Stimulated activated naive B cell treated with anti-CD40 and anti-IgM and Interleukin-4, amounts not matched to agents 10 μg/mL and 1 μg/mL and 100 μg/mL, for 72 hours (primary cell): ENCODE measurements at places on chromosomes 7 and 10.

- DNase-seq, result peak; percentile 32
These were observed 107.0 kb upstream of the INSIG1 start for GRCh38 chr7:155190688-155191087.

GRCh38 chr7:134514663-134515062, 12.7 kb upstream of the AKR1B10 start:
- DNase-seq, result peak; percentile 9

GRCh38 chr10:90787393-90788198, 70.2 kb downstream of the HTR7 start:
- no peak for DNase-seq

- DNase-seq, result no peak
These were observed 53.1 kb downstream of the TEX36 start for GRCh38 chr10:125629758-125630376.

- DNase-seq, result no peak
These were observed 221.0 kb downstream of the DYNC1I1 start for GRCh38 chr7:95993380-95993779.

DNA sequence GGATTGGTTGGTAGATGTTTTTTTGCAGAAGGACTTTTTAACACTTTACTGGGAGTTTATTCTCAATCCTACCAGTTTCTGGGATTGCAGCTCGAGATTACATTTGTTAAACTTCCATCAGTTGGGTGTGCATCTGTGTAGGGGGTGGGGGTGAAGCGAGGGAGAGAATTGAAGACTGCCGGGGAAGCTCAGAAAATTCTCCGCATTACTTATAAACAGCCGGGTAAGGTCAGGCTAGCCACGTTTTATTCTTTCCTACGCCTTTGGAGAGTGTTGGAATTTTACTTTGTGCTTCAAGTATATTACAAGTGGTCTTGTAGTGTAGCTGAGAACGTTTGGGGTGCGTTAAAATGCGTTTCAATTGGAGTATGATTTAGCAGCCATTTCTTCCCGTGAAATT, 1.1 kb downstream of the PALS2 start:
- no peak for DNase-seq

DNA sequence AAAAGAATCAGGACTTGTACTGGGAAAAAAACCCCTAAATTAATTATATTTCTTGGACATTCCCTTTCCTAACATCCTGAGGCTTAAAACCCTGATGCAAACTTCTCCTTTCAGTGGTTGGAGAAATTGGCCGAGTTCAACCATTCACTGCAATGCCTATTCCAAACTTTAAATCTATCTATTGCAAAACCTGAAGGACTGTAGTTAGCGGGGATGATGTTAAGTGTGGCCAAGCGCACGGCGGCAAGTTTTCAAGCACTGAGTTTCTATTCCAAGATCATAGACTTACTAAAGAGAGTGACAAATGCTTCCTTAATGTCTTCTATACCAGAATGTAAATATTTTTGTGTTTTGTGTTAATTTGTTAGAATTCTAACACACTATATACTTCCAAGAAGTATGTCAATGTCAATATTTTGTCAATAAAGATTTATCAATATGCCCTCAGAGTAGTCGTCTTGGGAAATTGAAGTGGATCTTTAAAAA, 6.6 kb downstream of the EMX2 start:
- DNase-seq, result no peak

GRCh38 chr7:151110236-151110940, 24.1 kb downstream of the AGAP3 start:
- DNase-seq, result no peak

DNA sequence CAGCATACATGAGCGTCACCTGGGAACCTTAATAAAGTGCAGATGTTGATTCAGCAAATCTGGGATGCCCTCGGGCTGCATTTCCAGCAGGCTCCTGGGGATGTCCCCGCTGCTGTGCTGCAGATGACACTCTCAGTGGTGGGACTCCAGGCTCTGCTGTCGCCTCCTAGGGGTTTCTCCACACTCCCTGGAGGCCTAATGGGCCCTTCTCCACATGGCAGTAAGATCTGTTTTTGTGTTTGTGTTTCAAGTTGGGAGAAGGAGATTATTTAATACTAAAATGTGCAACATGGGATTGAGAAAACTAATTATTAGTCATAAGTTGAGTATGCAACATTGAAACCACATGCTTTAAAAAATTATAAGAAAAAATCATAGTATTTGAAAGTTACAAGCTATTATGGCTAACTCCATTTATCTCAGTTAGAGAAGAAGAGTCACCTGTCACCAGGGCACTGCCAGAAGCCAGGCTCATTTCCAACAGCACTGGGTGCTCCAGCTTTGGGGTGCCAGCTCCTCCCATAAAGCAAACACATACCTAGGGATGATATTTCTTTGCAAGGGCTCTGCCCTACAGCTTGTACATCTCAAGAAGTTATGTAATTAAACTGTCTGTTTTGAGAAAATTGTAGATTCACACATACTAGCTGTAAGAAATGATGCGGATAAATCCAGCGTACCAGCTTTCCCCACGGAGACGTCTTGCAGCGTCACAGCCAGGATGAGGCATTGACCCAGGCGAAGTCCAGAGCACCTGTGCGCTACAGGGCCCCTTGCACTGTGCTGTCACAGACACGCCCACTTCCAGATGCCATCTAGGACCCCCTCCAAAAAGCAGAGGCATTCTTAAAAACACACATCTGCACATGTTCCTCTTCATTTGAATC, 106.4 kb downstream of the EGFR start:
- no peak for DNase-seq

DNA sequence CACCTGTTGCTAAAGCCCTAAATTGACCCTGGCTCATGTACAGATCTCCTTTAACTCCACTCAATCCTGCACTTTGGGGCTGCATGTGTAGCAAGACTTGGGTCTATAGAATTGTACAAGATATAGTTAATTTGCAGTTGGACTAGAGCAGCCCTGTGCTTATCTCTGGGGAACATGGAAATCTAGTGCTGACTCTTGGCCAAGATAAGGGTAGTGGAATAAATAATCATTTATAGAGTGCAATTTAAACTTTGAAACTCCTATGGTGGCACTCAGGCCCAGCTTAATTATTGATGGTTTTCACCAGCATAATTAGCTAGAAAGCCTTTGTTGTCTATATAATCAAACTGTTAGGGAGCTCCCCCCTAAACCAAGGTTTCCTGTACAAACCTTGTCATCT, 39.2 kb upstream of the MBL2 start:
- DNase-seq, result no peak

DNA sequence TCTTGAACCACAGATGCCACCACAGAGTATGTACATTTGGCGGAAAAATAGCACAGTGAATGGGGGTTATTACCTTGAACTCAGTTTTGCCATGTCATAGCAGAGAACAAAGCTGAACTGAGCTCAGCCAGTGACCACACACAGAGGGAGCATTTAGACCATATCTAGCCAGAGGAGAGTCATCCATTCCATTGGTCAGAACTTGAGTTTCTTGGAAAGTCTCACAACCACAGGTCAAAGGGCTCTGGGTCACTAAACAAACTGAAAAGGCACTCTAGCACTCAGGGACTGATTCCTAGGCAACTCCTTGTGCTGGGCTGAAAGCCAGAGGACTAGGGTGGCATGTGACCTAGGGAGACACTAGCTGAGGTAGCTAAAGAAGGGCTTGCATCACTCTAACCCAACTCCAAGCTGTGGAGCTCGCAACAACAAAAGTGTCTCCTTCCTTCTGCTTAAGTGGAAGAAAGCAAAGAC, 239.7 kb upstream of the SEMA3D start:
- no peak for DNase-seq

GRCh38 chr7:101690061-101690460, 61.0 kb upstream of the MYL10 start:
- no peak for DNase-seq

DNA sequence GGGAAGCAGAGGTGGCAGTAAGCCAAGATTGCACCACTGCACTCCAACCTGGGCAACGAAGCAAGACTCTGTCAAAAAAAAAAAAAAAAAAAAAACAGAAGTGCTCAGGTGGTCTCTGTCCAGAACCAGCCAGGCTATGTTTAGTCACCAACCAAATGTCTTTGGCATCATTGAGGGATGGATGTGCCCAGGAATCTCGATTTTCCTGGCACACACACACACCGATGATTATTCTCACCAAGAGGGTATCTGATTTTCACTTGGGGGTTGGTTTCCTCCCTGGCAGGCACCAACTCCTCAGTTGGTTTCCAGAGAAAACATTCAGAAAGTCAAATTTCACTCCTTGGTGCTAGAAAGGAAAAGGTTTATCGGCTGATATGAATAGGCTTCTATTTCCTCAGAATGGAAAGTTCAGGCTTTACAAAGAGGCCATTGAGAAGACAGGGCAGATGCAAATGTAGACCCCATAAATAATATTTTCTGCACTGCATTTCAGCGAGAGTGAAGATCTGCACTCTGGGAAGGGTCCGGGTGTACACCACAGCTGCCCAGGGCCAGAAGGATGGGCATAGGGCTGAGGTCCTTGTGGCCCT, 154.8 kb downstream of the TNS3 start:
- no peak for DNase-seq

DNA sequence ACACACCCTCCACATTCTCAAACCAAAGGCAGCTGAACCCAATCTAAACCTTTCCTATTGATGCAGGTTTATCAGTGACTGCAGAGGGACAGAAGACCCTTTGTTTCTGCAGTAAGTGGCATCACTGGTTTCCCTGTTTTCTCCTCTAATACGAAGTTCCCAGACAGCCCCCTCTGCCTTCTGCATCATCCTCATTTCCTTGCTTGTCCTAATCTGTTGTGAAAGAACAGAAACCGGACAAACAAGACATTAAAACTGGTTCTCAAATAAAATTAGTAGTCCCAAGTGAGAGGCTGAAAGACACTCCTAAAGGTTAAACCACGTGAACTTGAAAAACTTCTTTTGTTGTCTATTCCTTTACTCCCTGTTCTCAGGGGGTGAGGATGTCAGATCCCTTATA, 10.1 kb upstream of the ADRB1 start:
- DNase-seq, result no peak

DNA sequence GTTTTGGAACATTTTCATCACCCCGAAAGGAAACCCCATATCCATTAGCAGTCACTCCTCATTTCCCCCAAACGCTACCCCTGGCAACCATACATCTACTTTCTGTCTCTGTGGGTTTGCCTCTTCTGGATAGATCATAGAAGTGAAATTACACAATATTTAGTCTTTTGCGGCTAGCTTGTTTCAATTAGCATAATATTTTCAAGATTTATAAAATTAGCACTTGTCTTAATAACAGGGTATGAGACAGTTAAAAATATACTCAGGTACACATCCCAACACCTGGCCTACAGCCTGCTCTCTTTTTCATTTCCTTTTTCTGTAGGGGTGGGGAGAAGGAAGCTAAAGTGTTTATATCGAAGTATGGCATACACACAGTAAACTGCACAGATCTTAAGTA, 81.4 kb upstream of the LRGUK start:
- DNase-seq, result no peak

- DNase-seq, result no peak
These were observed 78.1 kb upstream of the PRR15 start for GRCh38 chr7:29485339-29486190.

DNA sequence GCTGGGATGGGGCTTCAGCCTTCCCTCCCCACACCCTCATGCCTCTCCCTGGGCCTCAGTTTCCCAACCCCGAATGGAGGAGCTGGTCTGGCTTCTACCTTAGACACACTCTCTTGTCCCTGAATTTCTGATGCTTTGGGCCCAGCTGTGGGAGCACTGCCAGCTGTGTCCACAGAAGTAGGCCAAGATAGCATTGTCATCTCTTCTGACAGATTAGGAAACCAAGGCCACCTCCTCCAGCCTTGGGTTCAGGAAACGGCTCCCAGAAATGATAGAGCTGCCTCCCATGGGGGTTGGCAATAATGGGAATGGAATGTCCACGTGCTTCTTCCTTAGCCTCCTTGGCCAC, 1.3 kb downstream of the PPIF start:
- no peak for DNase-seq

- DNase-seq, result no peak
These were observed 247.3 kb upstream of the PTN start for GRCh38 chr7:137590756-137591305.

- DNase-seq, result no peak
These were observed 22.6 kb downstream of the CDK1 start for GRCh38 chr10:60800918-60801317.

GRCh38 chr7:92633211-92633906, 43.2 kb upstream of the FAM133B start:
- DNase-seq, result no peak

GRCh38 chr10:131937836-131938235, 37.0 kb downstream of the PPP2R2D start:
- no peak for DNase-seq

DNA sequence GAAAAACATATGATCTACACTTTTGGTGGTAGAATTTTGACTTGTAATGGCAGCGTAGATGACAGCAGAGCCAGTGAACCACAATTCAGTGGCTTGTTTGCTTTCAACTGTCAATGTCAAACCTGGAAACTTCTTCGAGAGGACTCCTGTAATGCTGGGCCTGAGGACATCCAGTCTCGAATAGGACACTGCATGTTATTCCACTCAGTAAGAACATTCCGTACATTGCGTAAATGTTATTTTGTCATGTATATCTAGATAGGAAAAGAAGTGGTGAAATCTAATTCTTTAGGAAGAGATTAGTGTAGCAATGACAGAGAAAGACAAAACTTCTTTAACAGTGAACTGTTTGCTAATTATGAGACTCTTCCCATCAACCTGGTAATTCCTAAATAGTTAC, 112.9 kb downstream of the PODXL start:
- no peak for DNase-seq

DNA sequence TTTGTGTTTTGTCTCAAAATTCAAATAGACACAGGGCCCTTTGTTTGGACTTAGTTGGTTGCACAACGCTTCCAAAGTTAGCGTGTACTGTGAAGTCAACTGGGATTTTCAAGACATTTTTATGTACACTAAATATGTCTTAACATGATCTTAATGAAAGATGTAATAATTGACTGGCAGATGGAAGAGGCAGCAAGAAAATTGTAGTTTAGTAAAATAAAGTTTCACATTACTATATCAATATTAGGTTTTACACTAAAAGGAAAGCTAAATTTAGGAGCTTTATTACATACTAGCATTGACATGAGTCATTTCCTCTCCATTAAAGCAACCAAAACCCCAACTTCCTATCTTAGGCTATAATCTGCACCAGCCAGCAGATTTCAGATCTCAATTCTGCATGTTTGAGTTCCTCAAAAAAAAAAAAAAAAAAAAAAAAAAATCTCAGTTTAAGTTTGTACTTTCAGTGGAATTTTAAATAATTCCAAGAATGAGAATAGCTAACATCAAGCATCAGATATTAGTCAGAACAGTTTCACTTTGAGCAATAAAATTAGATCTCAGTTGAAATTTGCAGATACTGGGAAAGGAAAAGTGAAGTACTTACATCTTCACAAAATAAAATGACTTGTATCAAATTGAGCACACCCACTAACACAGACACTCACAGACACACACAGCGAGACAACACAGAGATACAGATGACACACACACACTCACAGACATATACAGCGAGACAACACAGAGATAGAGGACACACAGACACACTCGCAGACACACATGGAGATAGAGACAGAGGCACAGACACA, 346.6 kb upstream of the KLF6 start:
- peak; percentile 45 for DNase-seq

DNA sequence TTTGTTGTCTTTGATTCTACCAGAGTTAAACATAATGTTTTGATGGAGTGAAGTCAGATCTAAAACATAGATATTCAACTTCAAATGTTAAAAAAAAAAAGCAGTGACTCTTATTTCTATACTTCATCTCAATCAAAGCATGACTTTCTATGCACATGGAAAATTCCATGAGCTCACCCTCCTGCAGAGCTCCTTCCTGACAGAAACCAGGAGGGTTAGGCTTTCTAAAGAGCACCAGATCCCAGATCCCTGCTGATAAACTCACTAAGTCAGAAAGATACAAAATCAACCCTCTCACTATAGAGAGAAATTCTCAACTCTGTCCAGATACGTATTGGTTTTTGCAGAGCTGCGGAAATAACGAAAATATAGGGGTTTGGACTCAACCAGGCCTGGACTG, 122.6 kb downstream of the FAM107B start:
- no peak for DNase-seq
